Adrenal gland (tissue), 19 donors: ENCODE measurements at places on chromosomes 1 and 21. TPM values are rescaled to one million over a fixed set of nuclear protein-coding genes. Genes with fewer than 3 reads are reported as not detected.

The ADAMTS5 gene
- 1.6 TPM for total RNA-seq

GRCh38 chr1:7101187-7101586, 315.9 kb downstream of the CAMTA1 start:
- H3K27ac ChIP-seq: no peak overlapping the region
- H3K27me3 ChIP-seq: no peaks in the 10 kb centered on the region
- no peak for DNase-seq
- no peaks in the 10 kb centered on the region for H3K4me1 ChIP-seq
- H3K4me3 ChIP-seq: no peak overlapping the region

GRCh38 chr21:39108291-39109162, 74.7 kb downstream of the PSMG1 start:
- no peaks in the 10 kb centered on the region for H3K4me1 ChIP-seq
- no peak for DNase-seq
- H3K36me3 ChIP-seq: no peaks in the 10 kb centered on the region
- no peaks in the 10 kb centered on the region for H3K27me3 ChIP-seq
- no peak overlapping the region for H3K27ac ChIP-seq

- no peaks in the 10 kb centered on the region for H3K36me3 ChIP-seq
- H3K4me1 ChIP-seq: peaks cover 4% of the 10 kb centered on the region
- no peak for DNase-seq
- H3K27me3 ChIP-seq: no peaks in the 10 kb centered on the region
- no peak overlapping the region for H3K27ac ChIP-seq
- H3K4me3 ChIP-seq: no peak overlapping the region
These were observed 3.0 kb upstream of the LACTBL1 start for GRCh38 chr1:22975694-22976093.

DNA sequence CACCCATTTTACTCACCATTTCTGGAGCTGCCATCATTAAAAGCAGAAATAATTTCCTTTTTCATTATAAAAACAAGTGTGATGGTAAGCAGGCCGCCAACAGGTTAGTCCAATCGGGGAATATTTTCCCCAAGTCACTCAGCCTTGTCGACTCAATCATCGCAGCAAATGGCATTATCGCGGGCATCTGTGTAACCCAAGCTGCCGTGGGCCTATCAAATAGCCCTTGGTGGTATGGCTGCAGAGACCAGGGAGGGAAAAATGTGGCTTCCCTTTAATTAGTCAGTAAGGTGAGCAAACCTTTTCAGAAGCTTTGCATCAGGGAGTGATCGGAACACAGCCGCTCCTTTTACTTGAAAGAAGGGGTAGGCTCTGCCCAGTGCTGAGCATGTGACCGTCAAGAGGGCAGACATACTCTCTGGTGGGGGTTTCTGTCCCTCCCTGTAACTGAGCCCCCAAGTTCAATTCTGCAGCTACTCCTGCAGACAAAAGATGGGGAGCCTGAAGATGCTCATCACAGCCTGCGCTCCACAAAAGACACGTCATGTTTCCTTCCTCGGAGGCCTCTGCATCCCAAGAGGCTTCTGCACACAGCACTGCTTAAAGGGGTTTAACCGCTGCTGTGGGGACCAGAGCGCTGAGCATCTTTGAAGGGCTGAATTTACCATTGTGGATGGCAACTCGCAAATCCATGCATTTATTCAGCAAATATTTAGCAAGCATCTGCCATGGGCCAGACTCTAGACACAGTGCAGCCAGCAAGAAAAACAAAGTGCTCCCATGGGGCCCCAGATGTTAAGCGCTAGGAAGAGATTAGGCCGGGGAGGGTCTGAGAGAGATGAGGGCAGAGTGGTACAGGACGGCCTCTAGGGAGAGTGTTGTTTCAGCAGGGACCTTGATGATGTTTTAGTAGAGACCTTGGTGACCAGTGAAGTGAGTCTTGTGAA, 1.2 kb upstream of the TMPRSS3 start:
- no peaks in the 10 kb centered on the region for H3K36me3 ChIP-seq
- no peak for DNase-seq
- no peaks in the 10 kb centered on the region for H3K27me3 ChIP-seq
- no peaks in the 10 kb centered on the region for H3K4me1 ChIP-seq

DNA sequence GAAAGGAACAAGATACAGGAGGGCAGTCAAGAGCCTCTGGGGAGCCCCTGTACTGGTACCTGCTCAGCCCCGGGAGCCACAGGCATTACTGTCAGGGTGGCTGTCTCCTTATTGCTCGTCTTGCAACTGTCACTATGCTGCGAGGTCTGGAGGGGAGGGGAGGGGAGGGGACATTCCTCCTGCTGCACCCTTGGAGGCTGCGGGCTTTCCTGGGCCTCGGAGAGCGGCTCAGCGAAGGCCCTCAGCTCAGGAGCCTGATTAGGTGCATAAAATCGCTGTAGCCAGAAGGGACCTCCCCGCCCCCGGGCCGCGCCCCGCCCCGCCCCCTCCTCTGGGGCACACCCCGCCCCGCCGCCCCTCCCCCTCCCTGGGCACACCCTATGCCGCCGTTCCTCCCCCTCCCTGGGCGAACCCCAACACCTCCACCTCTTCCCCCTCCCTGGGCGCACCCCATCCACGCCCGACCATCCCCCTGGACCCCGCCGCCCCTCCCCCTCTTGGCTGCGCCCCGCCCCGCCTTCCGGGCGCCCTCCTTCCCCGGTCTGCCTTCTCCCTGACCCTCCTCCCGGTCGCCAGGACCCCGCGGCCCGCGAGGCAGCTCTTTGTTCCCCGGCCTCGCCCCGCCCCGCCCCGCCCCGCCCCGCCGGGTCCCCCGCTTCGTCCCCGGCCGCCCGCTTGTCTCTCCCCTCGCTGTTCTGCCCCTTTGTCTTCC, 35.5 kb downstream of the CACHD1 start:
- H3K36me3 ChIP-seq: no peaks in the 10 kb centered on the region
- H3K4me3 ChIP-seq: peak overlapping the region; percentile 33
- peak; percentile 50 for DNase-seq
- H3K27ac ChIP-seq: peak overlapping the region; percentile 70

- no peaks in the 10 kb centered on the region for H3K36me3 ChIP-seq
- H3K4me3 ChIP-seq: no peak overlapping the region
- no peaks in the 10 kb centered on the region for H3K27me3 ChIP-seq
- no peak overlapping the region for H3K27ac ChIP-seq
These were observed 111.2 kb upstream of the CACHD1 start for GRCh38 chr1:64358692-64359091.

DNA sequence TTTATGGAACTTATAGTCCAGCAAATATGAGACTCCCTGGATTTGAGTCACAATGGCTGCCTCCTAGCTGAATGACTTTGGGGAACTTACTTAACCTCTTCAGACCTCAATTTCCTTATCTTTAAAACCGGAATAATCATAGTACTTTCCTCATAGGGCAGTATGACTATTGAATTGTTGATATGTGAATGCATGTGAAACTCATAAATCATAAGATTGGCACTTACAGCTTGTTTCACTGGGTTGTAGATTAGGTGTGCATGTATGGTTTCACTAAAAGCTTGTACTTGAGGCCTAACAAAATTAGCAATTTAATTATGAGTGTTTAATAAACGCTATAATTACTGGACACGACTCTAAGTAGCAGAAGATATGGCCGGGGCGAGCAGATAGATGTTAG, 72.5 kb downstream of the ST6GALNAC5 start:
- peaks cover 20% of the 10 kb centered on the region for H3K4me1 ChIP-seq
- H3K27me3 ChIP-seq: no peaks in the 10 kb centered on the region
- no peaks in the 10 kb centered on the region for H3K36me3 ChIP-seq
- DNase-seq: no peak
